ENCODE measurements at places on chromosomes 2 and 18. TPM values are rescaled to one million over a fixed set of nuclear protein-coding genes. Genes with fewer than 3 reads are reported as not detected.

- ATAC-seq, result no peak
Observed at GRCh38 chr2:233480490-233481202, 85.9 kb downstream of the USP40 start.

- no peak for ATAC-seq
Observed at GRCh38 chr18:42048158-42048557, 93.1 kb downstream of the PIK3C3 start.

GRCh38 chr2:221532641-221533040, 39.5 kb downstream of the EPHA4 start:
- ATAC-seq, result no peak

DNA sequence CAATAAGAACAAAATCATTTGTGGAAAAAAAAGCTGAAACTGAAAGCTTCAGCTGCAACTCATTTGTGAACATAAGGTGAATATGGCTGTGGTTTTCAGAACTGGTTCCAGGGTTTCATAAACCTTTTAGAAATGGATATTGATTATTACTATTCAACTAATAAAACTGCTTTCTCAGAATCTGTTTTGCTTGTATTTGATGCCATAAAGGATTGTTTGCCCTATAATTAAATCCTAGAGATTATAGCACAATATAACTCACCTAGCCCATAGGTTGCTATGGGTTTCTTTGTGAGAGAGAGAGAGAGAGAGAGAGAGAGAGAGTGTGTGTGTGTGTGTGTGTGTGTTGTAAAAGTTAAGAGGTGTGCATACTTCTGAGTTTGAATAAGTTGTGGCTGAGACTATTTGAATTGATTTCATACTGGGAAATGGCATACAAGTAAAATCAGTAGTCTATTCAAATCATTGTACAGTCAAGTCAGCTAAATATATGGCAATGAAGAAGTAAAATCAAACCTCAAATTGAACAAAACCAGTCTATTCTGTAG, 339.2 kb downstream of the ARHGAP15 start:
- ATAC-seq, result no peak

DNA sequence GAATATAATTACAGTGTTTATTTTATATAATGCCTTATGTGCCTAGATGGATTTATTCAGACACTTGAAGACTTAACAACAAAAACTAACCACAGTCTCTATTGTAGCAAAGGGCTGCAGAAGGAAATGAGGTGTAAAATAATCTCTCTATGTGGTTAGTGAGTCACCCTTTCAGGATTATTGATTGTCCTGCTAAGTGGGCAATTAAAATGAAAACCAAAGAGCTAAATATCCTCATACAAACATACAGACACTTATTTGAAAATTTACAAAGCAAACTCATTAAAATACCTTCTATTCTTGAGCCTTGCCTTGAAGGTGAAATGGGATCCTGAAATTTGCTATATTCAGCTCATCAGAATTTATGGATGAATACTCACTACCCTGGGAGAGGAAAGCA, 27.7 kb upstream of the DCC start:
- ATAC-seq, result no peak

DNA sequence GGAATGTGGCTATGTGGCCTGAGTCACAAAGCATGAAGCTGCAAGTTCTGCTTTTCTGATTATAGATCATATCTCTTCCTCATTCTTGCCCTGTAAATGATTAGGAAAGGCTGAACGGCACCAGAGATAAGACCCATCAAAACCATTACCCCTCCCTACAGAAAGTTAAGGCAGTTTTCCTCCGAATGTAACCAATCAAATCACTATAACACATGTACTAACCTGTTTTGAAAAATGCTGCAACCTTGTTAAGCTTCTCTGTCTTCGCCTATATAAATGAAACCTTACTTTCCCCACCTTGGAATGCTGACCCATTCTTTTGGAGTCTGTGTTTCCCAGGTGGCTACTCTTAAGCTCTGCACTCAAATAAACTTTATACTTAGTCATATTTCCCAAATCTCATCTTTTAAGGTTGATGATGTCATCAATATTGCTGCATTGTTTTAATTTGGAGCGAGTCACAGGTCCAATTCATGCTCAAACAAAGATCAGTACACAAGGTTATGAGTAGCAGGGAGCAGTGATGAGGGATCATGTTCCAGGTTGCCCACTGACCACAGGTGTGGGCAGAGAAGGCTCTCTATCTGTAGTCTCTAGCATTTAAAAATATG, 662.3 kb downstream of the IRS1 start:
- ATAC-seq, result no peak

DNA sequence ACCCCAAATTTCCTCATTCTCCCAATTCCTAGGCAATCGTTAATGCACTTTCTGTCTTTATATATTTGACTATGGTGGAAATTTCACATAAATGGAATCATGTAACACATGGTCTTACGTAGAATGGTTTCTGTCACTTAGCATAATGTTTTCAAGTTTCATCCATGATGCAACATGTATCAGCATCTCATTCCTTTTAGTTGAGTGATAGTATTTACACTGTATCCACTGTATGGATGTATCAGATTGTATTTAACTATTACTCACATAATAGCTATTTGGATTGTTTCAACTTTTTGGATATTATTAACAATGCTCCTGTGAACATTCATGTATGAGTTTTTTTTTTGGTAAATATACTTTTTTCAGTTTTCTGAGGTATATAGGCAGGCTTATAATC, 982.3 kb upstream of the DDX18 start:
- ATAC-seq, result no peak

DNA sequence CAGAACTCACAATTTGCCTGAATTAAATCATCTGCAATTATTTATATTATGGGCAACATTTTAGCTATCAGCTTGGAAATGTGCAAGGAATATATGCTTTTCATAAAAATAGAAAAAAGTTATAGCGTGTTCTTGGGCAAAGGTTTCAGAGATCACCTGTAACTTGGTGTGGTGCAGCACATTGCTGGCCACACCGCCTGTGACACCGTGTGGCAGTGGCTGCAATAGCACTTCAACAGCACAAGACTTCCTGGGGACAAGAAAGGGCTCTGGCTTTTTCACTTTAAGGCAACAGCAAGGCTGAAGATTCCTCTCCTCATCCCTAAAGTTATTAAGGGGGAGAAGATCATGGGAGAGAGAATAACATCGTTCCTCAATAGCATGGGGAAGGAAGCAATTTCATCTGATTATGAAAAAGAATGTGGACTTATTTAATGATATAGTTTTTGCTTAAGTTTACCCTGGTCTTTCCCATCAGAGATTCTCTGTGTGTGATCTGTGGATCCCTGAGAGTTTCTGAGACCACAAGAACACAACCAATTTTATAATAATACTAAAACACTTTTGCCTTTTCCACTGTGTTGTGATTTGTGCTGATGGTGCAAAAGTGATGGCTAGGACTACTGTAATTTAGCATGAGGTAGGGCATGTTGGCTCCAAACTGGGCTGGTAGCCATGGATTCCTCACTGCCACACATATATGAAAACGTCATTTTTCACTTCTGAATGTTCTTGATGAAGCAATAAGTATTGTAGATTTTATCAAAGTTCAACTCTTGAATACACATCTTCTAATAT, 15.0 kb upstream of the SERPINB3 start:
- ATAC-seq, result no peak

GRCh38 chr18:38883111-38883510, 1317.5 kb upstream of the CELF4 start:
- ATAC-seq, result no peak

DNA sequence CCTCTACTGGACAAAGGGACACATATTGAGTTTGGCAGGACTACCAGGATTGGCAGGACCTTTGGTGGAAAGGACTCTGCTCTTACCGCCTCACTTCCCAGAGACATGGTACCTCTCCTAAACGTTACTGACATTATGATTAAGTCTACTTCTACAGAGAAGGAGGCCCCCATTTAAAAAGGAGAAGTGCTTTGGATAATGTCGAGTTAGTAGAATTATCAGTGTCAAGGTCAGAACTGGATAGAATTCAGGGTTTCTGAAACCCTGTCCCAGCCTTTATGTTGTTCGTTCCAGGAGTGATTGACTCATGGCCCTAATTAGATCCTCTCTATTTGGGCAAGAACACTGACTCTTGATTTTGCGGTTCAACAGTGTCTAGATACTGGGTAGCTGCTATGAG, 45.8 kb downstream of the LRRTM1 start:
- ATAC-seq, result no peak

GRCh38 chr2:124147552-124147951, 122.5 kb downstream of the CNTNAP5 start:
- no peak for ATAC-seq

GRCh38 chr2:179543361-179543901, 278.8 kb upstream of the SESTD1 start:
- no peak for ATAC-seq

GRCh38 chr2:233439191-233439590, 84.9 kb downstream of the DGKD start:
- no peak for ATAC-seq

GRCh38 chr18:12943215-12943614, 4.6 kb upstream of the SEH1L start:
- no peak for ATAC-seq

- ATAC-seq, result no peak
Observed at GRCh38 chr2:34291076-34291475, 692.0 kb upstream of the FAM98A start.

DNA sequence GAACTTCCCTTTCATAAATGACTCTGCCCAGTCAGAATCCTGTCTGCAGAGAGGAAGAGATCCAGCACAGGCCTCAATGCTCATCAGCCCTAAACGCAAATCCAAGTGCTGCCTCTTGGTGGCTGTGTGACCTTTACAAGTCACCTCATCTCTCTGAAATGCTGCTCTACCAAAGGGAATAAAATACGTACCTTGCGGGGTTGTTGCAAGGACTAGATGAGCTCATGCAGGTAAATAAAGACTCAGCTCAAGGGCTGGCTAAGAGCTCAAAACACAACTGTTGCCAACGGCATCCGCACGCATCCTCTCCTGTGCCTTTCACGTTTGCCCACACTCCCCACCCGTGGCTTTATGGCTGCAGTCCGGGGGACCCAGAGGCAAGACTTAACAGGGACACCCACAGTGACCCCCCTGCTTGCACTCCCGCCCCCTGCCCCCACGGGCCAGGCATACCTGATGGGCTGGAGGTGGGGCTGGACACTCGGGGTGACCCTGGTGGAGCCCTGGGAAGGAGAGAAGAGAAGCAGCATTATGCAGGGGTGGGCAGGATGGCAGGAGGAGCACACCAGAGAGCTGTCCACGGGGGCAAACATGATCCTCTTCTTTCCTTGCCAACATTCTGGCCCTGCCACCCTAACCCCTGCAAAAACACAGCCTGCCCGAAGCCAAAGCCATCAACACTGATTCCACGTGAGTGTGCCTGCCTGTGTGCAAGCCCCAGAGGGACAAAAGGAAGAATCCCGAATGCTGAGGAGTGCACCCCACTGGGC, 102.6 kb downstream of the TNS1 start:
- no peak for ATAC-seq

- ATAC-seq, result peak; percentile 48
Observed at GRCh38 chr2:28664120-28664842, 87.3 kb upstream of the PPP1CB start.

GRCh38 chr2:201171259-201171814, 11.6 kb upstream of the CASP10 start:
- no peak for ATAC-seq

- no peak for ATAC-seq
Observed at GRCh38 chr2:128838244-128838643, 519.6 kb upstream of the HS6ST1 start.

FEV gene
- not detected for total RNA-seq

DES gene
- 12,359 TPM for total RNA-seq

SLC19A3 gene
- 1.8 TPM for total RNA-seq

CXCR1 gene
- not detected for total RNA-seq

All from gastroesophageal sphincter (tissue), 4 donors.